Epithelial cell of esophagus (primary cell): ENCODE measurements at places on chromosomes 6 and 20.

GRCh38 chr6:93749191-93749590, 329.8 kb upstream of the EPHA7 start:
- DNase-seq, result no peak

DNA sequence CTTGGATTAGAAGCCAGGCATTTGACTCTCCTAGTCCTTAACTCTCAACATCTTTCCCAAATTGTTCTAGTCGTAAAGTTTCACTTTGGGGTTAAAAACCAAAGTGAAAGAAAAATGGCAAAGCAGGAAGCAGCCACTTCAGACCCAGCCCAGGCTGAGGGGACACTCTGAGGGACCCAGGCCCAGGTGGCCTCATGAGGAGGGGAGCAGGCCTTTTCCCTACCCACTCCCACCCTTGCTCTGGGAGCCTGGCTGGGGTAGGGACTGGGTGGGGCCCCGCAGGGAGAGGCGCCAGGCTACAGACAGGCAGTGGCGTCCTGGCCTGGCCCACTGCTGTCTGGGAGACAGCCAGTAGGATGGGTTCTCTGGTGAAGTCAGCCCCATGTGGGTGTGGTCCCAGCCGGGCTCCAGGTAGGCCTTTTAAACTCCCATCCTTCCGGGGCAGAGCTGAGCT, 68.7 kb upstream of the MYL9 start:
- peak; percentile 82 for DNase-seq

DNA sequence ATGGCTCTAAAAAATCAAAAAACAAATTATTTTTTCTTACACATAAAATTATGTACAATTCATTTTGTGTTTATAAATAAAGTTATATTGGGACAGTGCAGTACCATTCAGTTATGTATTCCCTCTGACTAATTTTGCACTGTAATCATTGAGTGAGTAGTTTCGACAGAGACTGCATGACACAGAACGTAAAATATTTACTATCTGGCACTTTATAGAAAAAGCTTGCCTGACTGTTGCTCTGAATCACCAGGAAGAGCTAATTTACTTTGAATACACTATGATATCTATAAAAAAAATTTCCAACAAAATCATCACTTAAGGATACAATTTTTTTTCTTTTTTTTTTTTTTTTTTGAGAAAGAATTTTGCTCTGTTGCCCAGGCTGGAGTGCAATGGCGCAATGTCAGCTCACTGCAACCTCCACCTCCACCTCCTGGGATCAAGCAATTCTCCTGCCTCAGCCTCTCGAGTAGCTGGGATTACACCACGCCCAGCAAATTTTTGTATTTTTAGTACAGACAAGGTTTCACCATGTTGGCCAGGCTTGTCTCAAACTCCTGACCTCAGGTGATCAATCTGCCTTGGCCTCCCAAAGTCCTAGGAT, 11.0 kb upstream of the KHDC1L start:
- DNase-seq, result peak; percentile 93

DNA sequence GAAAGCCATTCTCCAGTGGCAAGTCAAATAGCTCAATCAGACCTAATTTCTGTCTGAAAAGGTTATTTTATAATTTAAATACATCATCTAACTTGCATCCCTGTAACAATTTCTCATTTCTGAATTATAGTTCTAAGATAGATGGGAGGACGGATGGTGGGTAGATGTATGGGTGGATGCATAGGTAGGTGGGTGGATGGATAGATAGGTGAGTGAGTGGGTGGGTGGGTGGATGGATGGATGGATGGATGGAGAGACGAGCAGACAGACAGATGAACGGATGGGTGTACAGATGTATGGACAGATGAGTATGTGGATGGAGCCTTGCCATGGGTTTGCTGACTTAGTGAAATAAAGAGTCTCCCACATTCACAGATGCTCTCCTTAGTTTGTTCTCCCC, 20.0 kb downstream of the PDE10A start:
- no peak for DNase-seq

DNA sequence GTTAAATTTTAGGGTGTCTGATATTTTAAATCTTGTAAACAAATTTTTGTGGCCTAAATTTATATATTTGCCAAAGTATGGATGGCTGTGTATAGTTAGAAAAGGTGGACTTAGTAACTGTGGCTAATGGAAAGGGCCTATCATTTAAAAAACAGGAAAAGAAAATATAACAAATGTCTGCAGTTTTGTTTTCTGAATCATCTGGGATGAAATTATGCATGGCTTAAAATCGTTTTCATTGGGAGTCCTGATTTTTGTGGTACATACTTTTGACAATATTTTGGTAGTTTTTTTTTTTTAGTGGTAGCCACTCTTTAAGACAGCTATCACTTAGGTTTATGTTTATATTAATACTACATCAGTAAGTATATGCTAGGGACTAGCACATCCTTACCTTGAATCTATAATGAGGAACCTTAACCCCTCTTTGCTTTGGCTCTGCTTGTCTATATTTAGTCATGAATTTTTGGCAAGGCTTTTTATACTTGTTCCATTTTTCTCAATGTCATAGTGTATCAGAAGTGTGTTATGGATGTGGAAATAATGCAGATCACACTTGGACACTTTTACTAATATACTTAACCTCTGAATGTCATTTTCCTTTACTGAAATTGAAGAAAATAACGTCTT, 5.6 kb downstream of the ARID1B start:
- DNase-seq, result no peak

- no peak for DNase-seq
Observed at GRCh38 chr20:22352019-22352418, 232.4 kb downstream of the FOXA2 start.

DNA sequence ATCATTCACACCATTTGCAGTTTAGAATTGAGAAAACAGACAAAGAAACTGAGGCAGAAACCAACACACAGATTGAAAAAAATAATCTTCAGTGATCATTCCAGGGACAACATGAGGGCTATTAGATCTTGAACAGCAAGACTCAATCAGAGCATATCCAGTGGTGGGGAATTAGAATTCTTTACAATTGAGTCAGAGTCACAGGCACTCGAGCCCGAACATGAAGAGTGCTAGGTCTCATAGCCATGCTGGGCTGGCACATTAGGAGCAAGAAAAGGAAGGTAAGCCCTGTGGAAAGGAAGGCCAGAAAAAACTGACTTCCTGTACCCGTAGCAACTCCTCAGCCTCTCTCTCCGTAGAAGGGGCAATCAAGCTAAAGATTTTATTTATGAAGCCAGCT, 419.9 kb downstream of the HAO1 start:
- peak; percentile 73 for DNase-seq

DNA sequence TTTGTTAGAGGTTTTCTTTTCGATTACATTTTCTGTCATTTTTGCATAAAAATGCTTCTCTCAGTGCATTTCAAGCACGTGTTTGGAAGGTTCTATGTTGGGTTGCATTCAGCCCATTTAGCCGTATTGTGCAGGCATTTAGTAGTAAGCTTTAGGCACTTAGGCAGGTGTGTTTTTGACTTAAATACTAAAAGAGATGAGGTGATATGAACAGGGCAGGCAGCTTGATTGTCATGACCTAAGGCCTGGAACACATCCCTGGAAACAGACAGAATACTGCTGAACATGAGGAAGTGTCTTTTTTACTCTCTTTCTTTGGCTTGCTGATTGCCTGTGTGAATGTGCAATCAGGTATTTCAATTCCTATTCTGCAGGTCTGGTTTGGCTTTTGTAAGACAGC, 610.5 kb upstream of the MAN1A1 start:
- no peak for DNase-seq

DNA sequence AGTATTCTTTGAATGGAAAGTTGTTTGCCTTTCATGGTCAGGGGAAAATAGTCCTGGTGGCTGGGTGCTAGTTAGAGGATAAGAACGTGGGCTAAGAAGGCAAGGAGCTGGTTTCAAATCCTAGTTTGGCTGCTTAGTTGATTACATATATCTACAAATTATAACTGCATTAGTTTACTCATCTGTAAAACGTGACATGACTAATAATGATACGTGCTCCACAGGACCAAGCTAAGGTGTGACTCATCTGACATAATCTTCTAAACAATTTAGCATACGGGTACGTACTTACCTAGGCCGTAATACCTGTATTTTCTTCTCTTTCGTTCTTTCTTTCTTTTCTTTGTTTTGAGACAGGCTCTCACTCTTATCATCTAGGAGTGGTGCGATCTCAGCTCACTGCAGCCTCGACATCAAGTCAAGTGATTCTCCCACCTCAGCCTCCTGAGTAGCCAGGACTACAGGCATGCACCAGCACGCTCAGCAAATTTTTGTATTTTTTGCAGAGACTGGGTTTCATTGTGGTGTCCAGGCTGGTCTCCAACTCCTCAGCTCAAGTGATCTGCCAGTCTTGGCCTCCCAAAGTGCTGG, 1274.2 kb upstream of the GJE1 start:
- peak; percentile 91 for DNase-seq

GRCh38 chr6:155373276-155373675, 59.0 kb upstream of the TFB1M start:
- DNase-seq, result no peak

- DNase-seq, result no peak
Observed at GRCh38 chr6:165804331-165805066, 141.5 kb upstream of the PDE10A start.

DNA sequence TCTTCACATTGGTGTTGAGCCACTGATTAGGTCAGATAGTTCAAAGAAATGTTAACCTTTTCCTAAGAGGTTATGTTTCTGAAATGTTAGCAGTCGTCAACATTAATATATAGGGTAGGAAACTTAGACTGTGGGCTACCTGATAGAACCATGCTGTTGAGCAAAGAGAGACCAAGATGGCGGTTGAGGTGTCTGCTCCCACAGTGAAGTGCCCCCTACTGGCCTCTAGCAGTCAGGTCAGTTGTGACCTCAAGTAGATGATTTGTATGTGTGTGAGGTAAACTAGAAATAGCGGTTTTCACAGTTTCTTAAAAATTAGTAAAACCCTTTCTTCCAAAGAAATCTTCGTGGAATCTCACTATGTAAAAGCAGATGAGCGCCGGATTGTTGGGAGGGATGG, 40.3 kb downstream of the MTHFD1L start:
- DNase-seq, result no peak

DNA sequence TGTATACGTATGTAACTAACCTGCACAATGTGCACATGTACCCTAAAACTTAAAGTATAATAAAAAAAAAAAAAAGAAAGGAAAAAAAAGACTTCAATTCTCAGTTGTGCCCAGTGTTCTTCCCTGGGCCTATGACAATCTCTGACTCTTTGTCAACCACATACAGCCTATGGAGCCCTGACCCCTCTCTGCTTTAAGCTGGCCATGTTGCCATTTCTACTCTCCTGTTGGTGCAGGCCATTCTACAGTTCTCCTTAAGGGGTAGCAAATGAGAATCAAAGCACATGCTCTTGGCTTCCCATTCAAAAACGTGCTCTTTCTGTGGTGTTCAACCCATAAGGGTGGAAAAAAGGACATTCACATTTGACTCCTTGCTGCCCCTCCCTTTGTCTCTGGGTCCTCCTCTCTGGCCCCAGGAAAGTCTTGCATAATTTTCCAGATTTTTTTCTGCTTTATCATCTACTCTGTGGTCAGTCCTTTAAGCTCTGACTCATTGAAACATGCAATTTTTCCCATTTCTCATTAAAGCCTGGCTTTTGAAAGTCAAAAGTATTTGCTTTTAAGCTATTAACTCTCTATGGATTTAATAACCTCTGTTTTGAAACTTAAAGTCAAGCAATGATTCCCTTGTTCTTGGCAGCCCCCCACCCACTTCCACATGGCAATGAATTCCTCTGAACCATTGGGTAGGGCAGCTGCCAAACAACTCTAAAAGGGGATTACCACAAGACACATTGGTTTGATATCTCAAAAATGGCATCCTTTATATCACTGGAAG, 208.6 kb upstream of the MCHR2 start:
- DNase-seq, result peak; percentile 77

- no peak for DNase-seq
Observed at GRCh38 chr20:51062065-51062464, 39.2 kb upstream of the KCNG1 start.

DNA sequence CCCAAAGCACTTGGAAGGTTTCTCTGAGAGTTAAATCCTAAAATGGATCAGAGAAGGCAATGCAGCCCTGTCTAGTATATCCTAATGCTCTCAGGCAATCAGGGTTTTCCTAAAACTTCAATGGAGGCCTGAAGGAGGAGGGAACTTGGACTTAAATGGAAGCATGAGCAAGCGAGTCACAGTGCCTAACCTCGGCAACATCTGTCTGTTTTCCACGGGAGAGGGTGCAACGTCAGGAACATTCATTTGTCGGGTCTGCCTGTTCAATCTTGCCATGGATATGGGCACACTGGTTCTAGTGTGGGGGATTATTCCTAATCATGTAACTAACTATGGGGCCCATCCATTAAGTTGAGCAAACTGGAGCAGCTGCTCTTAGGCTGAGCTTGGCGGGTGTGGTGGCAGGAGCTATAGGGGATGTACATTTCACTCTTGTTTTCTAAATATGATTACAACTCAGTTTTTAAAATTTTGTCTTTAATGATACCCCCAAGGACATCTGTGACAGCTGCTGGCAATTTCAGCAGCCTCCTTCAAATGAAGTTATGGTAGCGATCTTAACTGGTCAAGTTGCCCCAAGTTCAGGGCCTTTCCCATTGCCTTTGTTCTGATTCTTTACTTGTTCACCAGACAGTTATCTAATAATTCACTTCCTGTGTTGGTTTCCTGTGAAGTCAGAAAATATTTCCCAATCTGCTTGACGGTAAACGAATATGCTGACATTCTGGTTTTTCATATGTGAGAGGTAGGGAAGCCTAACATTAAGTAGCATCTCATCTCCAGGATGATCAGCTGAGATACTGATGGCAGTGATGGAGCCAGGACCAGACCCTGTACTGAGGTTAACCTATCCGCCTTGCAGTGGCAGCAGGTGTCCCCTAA, 21.6 kb downstream of the DSE start:
- peak; percentile 77 for DNase-seq

GRCh38 chr6:3825851-3826581, 23.2 kb upstream of the FAM50B start:
- DNase-seq, result peak; percentile 97

DNA sequence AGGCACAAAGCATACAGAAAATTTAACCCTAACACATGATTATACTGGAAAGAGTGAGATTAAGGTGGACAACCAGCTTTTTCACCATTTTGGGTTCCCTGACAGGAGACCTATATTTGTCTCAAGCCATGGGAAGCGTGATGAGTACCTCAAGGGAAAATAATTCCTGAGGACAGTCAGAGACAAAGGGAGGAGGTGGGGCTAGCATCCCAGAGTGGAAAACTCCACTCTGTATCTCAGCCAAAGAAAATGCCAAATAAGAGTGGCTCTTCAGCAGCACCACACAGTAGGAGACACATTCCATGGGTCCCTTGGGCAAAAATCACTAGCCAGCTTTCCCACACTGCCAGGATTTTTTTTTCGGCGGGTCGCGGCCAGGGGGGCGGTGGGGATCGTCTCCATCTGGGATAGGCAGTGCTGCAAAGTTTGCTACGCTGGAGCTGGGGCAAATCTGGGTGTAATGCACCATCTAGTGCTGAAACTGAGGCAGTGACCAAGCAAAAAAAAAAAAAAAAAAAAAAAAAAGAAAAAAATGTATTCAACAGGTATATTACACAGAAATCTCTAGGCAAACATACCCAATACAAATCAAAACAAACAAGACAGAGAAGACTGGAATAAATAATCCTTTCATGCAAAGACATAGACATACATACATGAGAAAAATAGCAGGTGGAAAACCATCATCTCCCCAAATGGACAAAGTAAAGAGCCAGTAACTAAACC, 77.3 kb upstream of the SLC35F1 start:
- peak; percentile 43 for DNase-seq
